ENCODE measurements at places on chromosomes 5 and 9. TPM values are rescaled to one million over a fixed set of nuclear protein-coding genes. Genes with fewer than 3 reads are reported as not detected.

DNA sequence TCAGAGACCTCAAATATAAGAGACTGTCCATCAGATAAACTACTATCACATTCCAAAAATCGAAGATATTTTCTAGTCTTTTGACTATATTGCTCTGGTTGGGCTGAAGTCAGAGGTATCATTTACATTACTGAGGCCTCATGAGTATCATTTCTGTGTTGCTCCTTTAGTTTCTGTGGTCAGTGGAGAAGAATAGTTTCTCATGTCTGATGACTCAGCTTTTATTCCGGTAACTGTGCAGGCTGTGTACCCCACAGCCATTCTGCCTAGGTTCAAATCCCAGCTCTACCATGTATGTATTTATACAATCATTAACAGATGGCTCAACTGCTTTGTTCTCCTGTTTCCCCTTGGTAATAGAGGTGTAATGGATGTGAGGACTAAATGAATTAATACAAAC, 179.3 kb downstream of the ALDH1A1 start:
- no peak for DNase-seq

DNA sequence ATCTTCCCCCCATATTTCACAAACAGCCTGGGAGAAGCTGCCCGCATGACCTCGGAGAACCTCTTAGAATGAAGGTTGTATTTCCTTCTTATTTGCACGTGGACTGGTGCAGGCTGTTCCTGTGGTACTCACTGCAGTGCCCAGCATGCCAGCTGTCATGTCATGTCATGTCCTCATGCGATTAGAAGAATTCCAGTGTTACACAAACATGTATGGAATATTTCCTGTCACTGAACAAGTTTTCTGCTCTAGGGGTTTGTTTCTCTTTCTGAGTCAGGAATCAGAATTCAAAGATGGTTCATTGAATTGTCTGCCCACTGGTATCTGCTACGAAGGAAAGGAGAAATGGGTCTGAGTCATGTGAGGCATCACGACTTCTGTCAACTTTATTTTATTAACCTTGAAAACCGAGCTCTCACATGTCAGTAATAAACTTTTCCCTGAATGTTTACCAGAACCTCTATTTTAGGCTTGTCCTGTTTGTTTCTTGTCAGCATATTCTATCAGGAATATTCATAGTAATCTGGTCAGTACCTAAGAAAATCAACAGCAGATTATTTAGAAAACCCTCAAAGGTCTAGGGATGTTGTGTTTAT, 415.6 kb downstream of the GADD45G start:
- DNase-seq = no peak

DNA sequence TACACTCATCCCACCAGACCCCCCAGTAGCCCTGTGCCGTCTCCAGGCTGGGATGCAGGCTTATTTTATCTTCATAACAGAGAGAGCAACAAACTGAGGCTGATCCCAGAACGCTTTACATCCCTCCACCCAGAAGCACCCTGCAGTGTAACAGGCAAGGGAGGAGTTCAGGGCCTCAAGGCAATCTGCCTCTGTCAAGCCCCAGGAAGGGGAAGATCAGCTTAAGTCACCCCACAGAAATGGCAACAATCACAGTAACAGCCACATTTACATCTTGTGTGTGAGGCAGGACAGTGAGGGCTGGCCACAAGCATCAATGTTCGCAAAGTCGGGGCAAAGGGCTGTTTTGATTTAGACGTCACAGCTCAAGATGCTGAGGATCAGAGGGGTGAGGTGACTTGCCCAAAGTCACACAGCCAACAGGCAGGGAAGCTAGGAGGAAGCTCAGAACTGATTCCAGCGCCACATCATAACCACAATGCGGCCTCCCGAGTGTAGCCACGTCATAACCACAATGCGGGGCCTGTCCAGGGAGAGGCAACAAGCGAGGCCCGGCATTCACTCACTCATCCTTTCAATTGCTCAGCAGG, 14.4 kb downstream of the STK10 start:
- DNase-seq = peak; percentile 87

GRCh38 chr5:136135536-136135935, 2.9 kb downstream of the SMAD5 start:
- DNase-seq = no peak

- DNase-seq = peak; percentile 91
These were observed 1.3 kb downstream of the CD74 start for GRCh38 chr5:150411245-150411979.

- no peak for DNase-seq
These were observed 1.6 kb downstream of the RAD23B start for GRCh38 chr9:107284636-107285035.

DNA sequence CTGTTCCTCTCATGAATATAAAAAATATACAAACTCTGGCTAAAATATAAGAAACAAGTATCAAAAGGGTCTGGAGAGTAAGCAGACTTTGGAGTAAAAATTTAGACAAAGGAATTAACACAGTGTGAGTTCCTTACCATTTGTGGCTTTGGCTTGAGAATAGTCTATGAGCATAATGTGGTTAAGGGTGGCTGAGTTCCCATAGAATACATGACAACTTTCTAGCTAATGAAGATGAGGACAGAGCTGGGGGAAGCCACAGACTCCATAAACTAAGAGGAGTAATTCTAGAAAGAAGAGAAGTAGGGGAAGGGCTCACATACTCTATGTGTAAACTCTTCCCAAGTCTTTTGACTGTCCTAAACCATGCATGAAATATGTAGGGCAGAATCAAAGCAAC, 79.4 kb downstream of the CAAP1 start:
- DNase-seq = no peak

DNA sequence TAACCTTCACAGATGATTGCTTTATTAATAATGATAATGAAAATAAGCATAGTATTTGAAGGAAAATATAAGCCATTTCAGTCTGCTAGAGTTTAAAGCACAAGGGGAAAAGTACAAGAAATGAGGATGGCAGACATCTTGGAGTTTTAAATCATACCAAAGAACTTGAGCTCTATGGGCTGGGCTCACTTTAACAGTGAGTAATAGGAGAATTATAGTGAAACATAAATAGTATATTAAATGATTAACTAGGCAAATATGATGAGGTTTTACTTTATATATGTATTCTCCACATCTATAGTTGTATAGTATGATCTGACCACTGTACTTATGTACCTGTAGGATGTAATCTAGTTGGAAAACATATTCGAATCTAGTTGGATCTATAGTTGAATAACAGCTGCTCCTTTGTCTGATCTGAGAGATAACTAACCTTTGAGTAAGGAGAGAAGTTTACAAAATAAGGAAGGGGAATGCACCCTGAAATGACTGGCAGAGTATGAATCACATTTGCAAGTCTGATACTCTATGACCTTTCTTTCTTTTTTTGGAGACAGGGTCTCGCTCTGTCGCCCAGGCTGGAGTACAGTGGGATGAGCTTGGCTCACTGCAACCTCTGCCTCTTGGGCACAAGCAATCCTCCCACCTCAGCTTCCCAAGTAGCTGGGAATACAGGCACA, 17.6 kb downstream of the MEGF9 start:
- DNase-seq = no peak

DNA sequence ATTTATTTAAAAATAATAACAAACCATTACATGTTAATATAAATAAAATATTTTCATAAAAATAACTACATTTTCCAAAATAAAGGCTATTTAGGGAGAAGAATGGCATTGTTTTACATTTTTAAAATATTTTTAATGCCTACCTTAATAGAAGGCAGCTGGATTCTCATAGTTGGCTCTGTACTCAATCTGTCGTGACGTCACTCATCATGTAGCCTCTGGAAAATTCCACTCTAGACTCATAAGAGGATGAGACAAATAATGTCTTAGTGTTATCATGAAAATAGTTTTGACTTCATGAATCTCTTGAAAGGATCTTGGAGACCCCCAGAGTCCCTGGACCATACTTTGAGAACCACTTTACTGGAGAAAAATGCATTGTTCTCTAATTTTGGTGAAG, 93.1 kb downstream of the NXNL2 start:
- no peak for DNase-seq

- no peak for DNase-seq
These were observed 64.1 kb downstream of the PLAC8L1 start for GRCh38 chr5:146041180-146041789.

- DNase-seq = no peak
These were observed 49.7 kb upstream of the PLEKHG4B start for GRCh38 chr5:42250-42649.

DNA sequence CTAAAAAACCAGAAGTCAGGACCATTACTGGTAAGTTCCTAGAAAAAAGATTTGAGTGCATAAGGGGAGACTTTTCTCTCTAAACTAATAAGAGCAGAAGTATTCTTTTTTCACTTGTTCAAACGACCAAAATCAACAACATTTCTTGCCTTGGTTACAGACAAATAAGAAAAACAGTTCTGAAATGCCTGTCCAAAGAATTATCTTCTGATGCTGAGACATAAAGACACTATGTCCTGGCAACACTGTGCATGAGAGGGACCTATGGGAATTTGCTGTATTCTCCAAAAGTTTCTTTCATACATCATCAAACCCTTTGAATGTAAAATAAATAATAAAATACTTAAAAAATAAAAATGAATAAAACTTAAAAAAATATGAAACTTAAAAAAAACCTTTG, 50.4 kb downstream of the ZNF474 start:
- no peak for DNase-seq

GRCh38 chr5:178398901-178399700, 166.5 kb upstream of the PHYKPL start:
- no peak for DNase-seq

GRCh38 chr9:7676609-7677156, 122.9 kb downstream of the DMAC1 start:
- no peak for DNase-seq

- DNase-seq = no peak
These were observed 382.5 kb downstream of the TMEM161B start for GRCh38 chr5:87886164-87886563.

GRCh38 chr9:99361817-99362216, 139.7 kb downstream of the SEC61B start:
- DNase-seq = no peak

DNA sequence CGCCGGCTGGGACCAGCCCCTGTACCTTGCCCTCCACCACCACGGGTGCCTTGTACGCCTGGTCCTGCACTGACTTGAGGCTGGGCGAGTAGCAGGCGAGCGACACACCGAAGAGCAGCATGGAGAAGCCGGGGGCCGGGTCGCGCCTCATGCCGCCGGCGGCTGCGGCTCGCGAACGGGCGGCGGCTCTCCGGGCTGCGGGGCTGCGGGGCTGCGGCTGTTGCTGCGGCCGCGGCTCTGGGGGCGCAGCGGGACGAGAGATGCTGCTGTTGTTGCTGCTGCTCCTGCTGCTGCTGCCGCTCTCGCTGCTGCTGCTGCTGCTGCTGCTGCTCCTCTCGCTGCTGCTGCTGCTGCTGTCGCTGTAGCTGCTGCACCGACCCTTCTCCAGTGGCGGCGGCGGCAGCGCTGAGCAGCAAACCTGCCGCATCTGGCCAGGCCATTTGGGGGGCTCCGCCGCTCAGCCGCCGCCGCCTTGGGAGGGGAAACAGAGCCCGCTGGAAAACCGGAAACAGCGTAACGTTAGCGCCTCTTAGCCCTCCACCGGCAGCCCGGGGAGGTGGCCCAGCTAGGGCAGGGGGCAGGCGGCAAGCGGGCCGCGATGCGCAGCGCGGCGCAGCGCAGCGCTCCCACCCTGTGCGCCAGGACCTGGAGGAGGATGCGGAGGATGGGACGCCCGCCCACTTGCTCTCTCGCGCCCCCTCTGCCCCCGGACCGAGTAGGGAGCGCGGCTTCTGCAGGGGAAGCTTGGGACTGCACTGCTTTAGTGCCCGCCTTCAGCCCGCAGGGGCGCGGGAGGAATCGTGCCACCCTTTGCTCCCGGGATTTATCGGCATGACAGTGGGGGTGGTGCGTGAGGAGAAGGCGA, at the start of gene NRG2:
NRG2 (minus strand) TSS at position 657 of the 865 bp plus-strand sequence.
- peak; percentile 47 for DNase-seq

GRCh38 chr9:124212381-124213050, 45.2 kb upstream of the NEK6 start:
- DNase-seq = no peak

DNA sequence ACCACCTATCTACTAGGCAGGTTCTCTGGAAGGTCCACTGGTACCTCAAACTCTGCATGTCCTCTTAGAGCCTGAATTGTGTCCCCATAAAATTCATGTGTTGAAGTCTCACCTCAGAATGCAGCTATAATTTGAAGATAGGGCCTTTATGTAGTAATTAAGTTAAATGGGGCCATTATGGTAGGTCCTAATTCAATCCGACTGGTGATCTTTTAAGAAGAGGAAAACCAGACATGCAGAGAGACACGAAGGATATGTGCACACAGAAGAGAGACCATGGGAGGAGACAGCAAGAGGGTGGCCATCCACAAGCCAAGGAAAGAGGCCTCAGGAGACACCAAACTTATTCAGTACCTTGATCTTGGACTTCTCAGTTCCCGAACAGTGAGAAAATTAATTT, 345.4 kb downstream of the ENC1 start:
- DNase-seq = no peak

GRCh38 chr5:79075646-79076426, 6.3 kb downstream of the BHMT2 start:
- no peak for DNase-seq

Gene KIF4B
- total RNA-seq = not detected

Gene PRPF4
- 56.5 TPM for total RNA-seq

Gene CARTPT
- total RNA-seq = not detected

Gene AIF1L
- 0.72 TPM for total RNA-seq

Gene MTREX
- 88.9 TPM for total RNA-seq

Gene PLGRKT
- total RNA-seq = 28.5 TPM

Gene CD274
- total RNA-seq = 13.7 TPM

Gene DOCK8
- total RNA-seq = 166 TPM

Gene LOX
- total RNA-seq = not detected

Gene ROR2
- not detected for total RNA-seq

Gene DBH
- not detected for total RNA-seq

Gene ELAVL2
- not detected for total RNA-seq

Gene RABEPK
- 30.0 TPM for total RNA-seq

Gene ZNF608
- not detected for total RNA-seq
